ENCODE measurements at places on chromosomes 6 and 20.

- no peak for DNase-seq
These were observed 13.2 kb upstream of the SCRT2 start for GRCh38 chr20:688809-689212.

DNA sequence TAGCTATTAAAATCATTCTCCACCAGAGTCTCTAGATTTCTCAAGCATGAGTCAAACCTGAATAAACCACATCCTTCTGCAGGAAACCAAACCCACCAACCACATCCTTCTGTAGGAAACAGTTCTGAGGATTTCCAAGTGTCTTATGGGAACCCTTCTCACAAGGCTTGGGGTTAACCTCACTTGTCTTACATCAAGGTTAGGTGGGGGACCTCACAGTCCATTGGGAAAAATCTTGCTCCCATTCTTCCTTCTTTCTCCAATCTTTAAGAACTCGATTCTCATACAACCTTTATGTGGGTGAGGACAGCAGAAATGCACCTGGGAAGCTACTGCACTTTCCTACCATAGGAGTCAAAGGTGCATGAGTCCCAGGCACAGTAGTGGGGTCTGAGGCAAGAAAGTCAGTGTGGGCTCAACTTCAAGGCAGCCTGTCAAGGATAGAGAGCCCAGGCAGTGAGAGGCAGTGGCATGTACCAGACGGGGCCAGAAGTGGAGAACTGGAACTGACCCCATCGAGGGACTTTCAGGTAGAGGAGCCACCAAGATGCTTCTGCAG is 114.5 kb downstream of the SLC22A3 start:
- no peak for DNase-seq

DNA sequence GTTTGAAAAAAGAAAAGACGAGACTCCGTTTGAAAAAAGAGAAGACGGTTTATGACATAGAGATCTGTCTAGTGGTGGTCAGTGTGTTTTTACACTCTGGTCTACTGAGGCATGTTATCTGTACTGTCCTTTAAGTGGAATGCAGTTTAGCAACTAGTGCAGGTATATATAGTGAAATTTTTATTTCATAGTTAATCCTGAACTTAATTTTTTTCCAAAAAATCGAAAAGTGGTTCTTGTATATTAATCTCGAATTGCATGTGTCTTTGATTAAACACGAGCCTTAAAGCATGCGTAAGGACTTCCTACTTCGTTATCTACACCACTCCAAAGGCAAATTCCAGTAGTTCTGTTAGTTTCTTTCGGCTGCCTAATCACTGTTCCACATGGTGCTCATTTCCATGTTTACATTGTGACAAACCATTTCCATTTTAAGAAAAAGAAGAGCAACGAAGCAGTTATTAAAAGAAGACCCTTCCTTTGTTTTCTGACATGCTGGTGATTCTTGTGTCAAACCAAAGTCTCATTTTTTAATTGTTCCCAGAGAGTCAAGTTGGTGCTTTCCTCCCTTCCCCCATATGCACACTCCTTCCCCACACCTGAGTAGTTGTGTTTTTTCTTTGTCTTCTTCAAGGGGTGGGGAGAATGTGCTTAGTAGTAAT is 2.3 kb downstream of the SNX9 start:
- no peak for DNase-seq

GRCh38 chr6:1689141-1689540 is 79.4 kb downstream of the FOXC1 start:
- no peak for DNase-seq

- no peak for DNase-seq
These were observed 43.2 kb upstream of the CTNNBL1 start for GRCh38 chr20:37650661-37651060.

- DNase-seq: no peak
These were observed 8.8 kb downstream of the STX16 start for GRCh38 chr20:58659841-58660240.

GRCh38 chr20:41174782-41175181 is 37.4 kb downstream of the PLCG1 start:
- no peak for DNase-seq

- DNase-seq: no peak
These were observed 1.6 kb upstream of the NPBWR2 start for GRCh38 chr20:64108731-64109681.

DNA sequence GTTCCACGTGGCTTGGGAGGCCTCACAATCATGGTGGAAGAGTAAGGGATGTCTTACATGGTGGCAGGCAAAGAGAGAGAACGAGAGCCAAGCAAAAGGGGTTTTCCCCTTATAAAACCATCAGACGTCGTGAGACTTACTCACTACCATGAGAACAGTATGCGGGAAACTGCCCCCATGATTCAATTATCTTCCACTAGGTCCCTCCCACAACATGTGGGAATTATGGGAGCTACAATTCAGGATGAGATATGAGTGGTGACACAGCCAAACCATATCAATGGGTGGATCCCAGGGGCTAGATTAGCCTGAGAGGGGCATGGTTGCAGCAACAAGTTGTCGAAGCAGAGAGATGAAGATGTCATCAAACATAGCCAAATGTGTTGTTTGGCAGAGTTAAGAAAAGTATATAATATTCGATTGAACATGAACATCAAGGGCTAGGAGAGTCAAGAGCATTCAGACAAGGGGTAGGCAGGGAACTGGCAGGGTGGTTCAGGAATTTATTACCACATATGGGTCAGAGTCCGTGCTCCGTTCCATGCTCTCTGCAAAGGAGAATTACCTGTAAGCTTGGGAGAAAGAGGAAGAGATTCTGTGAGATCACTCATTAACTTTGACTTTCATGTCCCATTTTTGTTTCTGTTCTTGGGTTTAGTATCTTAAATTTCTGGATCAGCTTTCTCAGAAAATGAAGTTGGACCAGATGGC is 98.8 kb downstream of the CCDC170 start:
- no peak for DNase-seq

GRCh38 chr6:72042088-72042487 is 155.7 kb downstream of the RIMS1 start:
- DNase-seq: no peak

DNA sequence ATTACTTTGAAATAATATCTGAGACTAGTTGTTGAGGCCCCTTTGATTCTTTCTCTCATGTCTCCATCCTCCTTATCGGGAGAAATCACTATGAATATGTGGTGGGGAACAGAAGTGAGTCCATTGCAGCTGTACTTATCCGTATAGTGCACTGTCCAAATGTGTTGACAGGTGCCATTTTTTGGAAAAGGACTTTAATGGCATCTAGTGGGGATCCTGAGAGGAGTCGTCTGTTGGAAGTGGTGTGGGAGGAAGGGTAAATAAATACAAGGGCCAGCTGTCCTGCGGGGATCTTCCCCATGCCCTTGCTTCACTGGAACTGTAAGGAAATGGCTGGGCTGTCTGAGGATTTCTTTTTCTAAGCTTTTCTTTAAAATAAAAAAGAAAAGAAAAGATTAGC is 19.4 kb downstream of the TPX2 start:
- DNase-seq: no peak
